ENCODE measurements at places on chromosomes 4 and X.

GRCh38 chr4:184896868-184897715, 71.3 kb upstream of the ACSL1 start:
- DNase-seq = no peak

DNA sequence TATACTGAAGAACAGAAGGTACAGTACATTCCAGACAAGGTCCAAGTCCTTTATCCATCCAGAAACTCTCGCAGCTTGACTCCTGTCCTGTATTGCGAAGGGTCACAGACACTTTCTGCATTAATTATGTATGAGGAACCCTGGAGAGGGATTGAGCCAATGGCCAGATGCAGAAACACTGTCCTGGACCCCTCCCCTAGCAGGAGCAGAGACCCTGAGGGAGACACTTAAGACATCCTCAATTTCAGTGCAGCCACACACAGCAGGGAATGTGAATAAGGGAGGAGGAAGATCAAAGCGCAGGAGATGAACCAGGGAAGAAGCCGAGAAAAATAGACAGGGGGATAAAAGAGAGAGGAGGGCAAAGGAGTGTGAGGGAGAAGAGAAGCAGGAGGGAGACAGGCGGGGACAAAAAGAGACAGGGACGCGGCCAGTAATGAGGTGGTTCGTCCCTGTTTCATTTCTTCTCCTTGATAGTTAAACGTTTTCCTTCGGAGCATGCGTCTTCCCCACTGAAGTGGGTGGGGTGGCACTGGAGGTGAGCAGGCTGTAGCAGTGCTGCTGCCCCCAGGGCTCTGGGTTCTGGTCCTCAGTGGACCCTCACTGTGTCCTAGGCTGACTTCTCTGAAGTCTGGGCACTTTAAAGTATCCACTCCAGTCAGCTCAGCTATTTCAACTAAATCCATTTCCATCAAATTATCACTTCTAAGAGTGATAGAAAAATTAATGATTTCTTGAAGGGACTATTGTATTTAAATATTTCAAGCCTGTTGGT, 356.4 kb upstream of the NOCT start:
- no peak for DNase-seq

GRCh38 chr4:92261256-92261655, 42.5 kb upstream of the GRID2 start:
- no peak for DNase-seq

DNA sequence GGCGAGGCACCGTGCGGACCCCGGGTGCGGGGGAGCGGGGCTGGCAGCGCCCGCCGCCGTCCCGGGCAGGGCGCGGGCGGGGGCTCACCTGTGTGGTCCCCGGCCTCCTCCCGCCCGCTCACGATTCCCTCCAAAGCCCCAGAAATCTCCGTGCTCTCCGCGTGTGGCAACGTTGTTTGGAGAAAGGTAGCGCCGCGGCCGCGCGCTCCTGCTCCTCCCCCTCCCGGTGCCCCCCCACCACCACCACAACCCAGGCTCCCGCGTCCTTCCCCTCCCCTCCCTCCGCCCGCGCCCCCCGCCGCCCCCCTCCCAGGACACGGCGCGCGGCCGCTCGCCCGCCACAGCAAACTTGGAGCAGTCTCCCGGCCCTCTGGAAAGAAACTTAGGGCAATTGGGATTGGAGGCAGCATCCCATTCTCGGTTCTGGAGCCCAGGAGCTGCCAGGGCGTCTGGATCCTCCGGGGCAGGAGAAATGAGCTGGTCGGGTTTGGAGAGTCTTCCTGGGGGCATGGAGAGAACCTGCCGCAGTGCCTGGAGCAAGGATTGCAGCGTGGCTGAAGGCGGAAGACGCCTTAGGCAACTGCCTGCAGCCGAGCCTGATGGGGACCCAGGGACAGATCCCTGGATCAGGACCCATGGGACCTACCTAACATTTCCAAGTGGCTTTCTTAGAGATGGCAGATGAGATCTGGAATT, 855 bp downstream of the KLF3 start:
- peak; percentile 35 for DNase-seq

DNA sequence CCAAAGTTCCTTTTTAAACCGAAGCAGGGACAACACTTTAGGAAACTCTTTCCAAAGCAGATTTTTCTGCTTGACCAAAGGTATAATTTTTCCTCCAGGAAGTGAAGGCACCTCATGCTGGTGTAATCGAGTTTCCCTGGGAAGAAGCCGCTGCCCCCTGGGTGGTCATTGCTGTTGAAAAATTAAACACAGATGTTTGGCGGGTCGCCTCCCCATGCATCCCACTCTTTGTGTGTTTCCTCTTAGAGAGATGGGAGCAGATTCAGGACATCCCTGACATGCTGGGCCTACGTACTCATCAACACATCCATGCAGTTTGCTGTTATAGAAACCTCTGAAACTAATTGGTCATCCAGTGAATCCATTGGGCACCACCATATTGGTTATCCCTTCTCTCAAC, 179.2 kb upstream of the HCCS start:
- no peak for DNase-seq

DNA sequence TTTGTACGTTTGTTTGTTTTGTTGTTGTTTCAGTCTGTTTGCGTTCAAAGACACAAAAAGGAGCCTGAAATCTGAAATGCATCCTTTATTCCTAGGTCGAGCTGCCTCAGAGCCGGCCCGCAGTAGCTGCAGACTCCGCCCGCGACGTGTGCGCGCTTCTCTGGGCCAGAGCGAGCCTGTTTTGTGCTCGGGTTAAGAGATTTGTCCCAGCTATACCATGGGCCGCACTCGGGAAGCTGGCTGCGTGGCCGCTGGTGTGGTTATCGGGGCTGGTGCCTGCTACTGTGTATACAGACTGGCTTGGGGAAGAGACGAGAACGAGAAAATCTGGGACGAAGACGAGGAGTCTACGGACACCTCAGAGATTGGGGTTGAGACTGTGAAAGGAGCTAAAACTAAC, 2.4 kb downstream of the ARMCX1 start:
- no peak for DNase-seq

DNA sequence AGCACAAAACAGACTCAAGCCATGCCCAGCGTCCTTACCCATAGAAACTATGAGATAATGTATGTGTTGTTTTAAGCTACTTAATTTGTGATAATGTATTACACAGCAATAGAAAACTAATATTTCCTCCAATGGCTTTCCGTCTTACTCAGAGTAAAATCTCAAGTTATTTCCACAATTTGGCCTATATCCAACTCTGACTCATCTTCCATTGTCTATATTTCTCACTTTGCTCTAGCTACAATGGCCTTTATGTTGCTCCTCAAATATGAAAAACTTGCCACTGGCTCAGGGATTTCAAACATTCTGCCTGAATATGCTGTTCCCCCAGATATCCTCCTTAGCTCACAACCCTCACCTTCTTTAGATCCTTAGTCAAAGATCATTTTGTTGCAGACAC, 31.6 kb downstream of the IQCM start:
- no peak for DNase-seq

DNA sequence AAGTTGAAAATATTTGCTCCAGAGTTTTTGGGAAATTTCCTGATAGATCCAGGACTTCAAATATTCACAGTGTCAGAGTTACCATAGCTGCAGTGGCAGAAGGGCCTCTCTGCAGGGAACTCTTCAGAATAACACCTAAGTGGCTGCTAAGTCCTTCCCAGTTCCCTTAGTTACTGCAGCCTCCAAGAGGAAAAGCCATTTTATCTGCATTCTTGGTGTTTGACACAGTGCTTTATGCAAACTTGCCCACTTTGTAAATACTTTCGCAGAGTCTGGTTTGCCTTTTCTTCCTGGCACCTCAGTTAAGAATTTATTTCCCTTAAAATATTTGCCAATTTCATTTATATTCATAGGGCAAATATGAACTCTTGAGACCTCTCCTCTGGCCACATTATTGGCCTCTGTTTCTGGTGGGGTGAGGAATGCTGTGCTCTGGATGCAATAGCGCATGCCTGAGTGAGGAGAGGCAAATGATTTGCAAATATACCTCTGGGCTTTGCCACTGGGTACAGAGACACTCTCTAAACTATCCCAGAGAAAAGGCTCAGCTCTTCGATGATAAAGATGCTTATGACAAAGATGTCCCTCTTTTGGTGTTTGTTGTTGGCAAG, 566.3 kb upstream of the NR3C2 start:
- no peak for DNase-seq

DNA sequence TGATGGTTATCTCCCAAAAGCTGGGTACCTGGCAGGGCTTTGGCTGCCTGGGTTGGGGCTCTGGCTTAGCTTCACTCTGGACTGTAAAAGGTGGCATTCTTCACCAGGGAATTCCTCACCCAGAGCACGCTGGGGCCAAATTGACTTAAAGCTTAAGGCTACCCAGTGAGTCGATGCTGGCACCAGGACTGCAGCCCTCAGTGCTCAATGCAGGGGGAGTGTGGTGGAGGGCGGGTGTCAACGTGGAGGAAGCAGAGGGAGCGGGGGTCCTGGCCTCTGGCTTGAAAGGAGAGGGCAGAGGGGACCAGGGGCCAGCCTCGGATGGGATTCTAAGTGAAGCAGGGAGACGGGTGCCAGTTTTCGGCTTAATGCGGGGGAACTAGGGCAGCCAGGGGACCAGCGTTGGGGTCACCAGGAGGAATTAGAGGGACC, 446 bp upstream of the FAM50A start:
- DNase-seq = no peak

GRCh38 chr4:1767770-1768366, 25.2 kb upstream of the FGFR3 start:
- DNase-seq = no peak

- no peak for DNase-seq
Observed at GRCh38 chr4:89331686-89332544, 24.3 kb upstream of the GPRIN3 start.

GRCh38 chr4:77044461-77045150, 31.2 kb downstream of the CCNI start:
- DNase-seq = no peak

- DNase-seq = peak; percentile 16
Observed at GRCh38 chr4:69760455-69760854, at the start of gene SULT1B1. Gene SULT1B1 (minus strand): TSS chr4:69760620. CDS start chr4:69755217, 5,403 bp downstream.

GRCh38 chr4:2042204-2042946, 16.8 kb upstream of the NAT8L start:
- peak; percentile 16 for DNase-seq

GRCh38 chr4:155881555-155881954, 15.5 kb upstream of the ASIC5 start:
- no peak for DNase-seq

DNA sequence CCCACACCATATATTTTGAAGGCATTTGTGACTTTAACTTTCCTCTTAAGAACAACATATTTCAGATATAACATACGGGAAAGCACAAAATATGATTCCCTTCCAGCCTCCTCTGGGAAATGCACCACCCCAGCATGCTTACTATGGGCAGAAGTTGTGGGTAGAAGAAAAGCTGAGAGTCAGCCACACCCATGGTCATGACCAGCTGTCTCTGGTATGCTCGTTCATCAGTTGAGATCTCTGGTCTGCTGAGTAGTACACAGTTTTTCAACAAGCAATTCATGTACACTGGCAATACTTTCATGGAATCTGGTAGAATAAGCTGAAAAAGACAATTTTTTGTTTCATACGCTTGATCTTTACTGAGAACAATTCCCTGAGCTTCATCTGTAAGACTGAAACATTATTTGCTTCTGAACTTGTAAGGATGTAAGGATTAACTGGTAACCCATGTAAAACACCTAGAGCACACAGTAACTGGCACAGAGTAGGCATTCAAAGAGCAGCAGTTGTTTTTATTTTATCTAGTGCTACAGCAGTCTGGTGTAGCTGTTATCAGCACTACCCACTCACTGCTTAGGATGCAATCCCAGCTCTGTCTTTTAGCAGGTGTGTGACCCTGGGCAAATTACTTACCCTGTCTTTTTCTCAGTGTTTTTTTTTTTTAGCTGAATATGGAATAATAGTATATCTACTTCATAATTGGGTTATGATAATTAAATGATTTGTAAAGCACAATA, 47.6 kb downstream of the METTL14 start:
- no peak for DNase-seq

DNA sequence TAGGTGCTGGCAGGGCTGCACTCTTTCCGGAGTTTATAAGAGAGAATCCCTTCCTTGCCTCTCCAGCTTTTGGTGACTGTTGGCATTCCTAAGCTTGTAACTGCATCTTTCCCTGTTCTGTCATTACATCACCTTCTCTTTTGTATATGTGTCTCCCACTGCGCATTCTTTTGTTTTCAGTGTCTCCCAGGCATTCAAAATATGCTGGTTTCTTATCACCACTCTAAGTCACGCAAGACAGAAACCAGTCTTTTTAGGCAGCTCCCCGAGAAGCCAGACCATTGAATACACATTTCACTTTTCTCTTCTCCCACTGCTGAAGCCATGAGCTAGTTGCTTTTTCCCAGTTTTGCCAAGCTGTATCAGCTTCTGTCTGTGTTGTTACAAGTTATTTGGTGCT, 71.0 kb downstream of the LAS1L start:
- no peak for DNase-seq

DNA sequence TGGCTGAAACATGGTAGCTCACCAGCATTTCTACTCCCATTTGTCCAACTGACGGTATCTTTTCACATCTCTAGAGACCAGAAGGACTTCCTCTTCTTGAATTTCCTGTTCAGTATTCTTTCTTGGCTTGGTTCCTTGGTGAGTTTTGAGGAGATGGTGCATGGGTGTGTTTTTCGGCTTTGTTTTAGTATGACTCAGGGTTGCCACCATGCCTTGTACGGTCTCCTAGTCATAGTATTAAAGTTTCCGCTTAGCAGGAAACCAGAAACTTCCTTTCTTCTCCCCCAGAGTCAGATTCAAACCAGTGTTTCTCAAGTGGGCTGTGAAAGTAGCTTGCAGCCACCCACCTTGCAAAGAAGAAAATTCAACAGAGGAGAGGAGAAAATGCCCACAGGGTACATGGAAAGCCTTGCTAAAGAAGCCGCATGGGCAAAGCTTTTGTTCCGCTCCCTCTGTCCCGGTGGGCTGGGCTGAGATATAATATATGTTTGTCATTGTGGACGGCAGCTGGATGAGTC, 5.7 kb downstream of the CD99 start:
- DNase-seq = peak; percentile 24

DNA sequence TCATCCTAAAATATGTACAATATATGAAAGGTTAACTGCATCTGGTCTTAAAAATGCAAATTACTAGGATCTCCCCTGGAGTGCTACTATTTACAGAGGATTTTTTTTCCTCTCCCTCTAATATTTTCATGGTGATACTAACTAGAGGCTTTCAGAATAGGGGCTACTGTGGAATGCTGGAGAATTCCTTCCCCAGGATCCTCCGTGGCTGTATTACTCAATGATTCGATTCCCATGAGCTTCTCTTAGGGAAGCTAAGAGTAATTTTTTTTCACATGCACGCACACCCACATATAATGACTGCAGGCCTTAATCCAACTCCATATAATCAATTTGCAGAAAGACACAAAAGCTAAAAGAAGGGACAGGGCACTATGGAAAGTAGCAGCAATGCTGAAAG, 184.7 kb downstream of the ARHGAP6 start:
- DNase-seq = no peak

GRCh38 chr4:4268776-4269175, 20.8 kb upstream of the TMEM128 start:
- DNase-seq = no peak

GRCh38 chr4:97525236-97525635, 618.0 kb downstream of the STPG2 start:
- no peak for DNase-seq

GRCh38 chrX:153474718-153475117, 4.3 kb upstream of the HAUS7 start:
- DNase-seq = peak; percentile 35

- DNase-seq = no peak
Observed at GRCh38 chrX:28016823-28017222, 35.6 kb upstream of the DCAF8L1 start.

- DNase-seq = no peak
Observed at GRCh38 chr4:118398226-118399090, 45.7 kb upstream of the PRSS12 start.

Data from activated T-cell treated with anti-CD3 and anti-CD28 coated beads for 1 hour (primary cell).